Activated CD4-positive, alpha-beta T cell treated with anti-CD3 and anti-CD28 coated beads, Interleukin-2, amount 10 ng/mL, durations not matched to agents 7 days and 5 days (primary cell): ENCODE measurements at places on chromosomes 1 and 21. TPM values are rescaled to one million over a fixed set of nuclear protein-coding genes. Genes with fewer than 3 reads are reported as not detected.

The RAB7B gene
- total RNA-seq = not detected

DNA sequence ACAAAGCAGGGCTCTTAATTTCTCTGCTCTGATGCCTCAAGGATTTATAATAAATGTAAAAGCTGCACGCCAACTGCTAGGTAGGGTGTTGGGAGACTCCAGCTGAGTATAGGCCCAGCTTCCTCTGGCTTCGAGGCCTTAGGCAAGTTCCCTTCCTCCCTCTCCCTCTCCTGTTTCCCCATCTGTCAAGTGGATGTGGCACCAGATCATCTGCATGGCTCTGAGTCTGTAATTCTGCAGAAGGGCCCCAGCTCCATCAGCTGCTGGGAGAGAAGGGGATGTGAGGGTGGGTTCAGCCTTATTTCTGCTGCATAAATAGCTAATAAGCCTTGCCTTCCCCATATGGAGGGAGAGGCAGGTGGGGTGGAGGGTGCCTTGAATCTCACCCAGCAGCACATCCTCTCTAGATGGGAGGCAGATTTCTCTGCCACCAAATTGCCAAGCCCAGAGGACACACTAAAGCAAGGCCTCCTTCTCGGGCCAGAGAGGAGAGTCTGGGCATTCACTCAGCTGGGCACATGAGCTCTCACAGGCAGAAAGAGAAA is 3.8 kb downstream of the TRIM62 start:
- no peak for DNase-seq
- peaks cover 25% of the 10 kb centered on the region for H3K4me1 ChIP-seq

GRCh38 chr1:58457023-58457635 is 89.4 kb downstream of the OMA1 start:
- H3K4me3 ChIP-seq = no peak overlapping the region
- no peak overlapping the region for H3K27ac ChIP-seq
- H3K4me1 ChIP-seq = no peaks in the 10 kb centered on the region
- DNase-seq = no peak

DNA sequence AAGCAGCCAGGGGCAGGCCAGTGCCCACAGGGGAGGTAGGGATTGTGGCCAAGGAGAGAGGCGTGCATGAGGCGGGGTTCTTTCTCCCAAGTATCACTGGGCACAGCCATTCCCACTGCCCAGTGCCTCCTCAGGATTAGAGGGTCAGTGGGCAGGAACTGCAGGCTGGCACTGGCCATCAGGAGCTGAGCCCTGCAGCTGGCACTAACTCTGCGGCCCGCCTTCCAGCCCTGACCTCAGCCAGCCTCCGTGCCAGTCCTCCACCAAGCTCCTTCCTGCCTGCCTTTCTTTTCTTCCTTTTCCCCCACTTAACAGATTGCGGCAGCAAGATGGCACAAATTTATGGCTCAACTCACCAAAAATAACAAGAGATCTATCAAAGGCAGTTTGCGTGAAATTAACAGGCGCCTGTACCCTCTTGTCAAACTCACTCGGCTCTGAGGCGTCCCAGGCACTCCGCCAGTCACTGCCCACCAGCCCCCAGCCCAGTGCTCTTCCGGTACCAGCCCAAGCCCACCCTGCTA is 11.1 kb downstream of the ADGRB2 start:
- no peak overlapping the region for H3K27ac ChIP-seq
- no peaks in the 10 kb centered on the region for H3K36me3 ChIP-seq
- H3K27me3 ChIP-seq = peaks cover 7% of the 10 kb centered on the region
- H3K4me1 ChIP-seq = peaks cover 21% of the 10 kb centered on the region
- no peak overlapping the region for H3K4me3 ChIP-seq

- peaks cover 16% of the 10 kb centered on the region for H3K27me3 ChIP-seq
- H3K36me3 ChIP-seq = no peaks in the 10 kb centered on the region
- H3K4me3 ChIP-seq = no peak overlapping the region
- DNase-seq = no peak
Measured at GRCh38 chr1:43098200-43098599, 73.9 kb downstream of the EBNA1BP2 start.
